ENCODE measurements at places on chromosomes 13 and 19. TPM values are rescaled to one million over a fixed set of nuclear protein-coding genes. Genes with fewer than 3 reads are reported as not detected.
A peak's percentile ranks its signal among the peaks of the same experiment; 100 is the strongest.

Gene CBARP
- total RNA-seq = 23.8 TPM

DNA sequence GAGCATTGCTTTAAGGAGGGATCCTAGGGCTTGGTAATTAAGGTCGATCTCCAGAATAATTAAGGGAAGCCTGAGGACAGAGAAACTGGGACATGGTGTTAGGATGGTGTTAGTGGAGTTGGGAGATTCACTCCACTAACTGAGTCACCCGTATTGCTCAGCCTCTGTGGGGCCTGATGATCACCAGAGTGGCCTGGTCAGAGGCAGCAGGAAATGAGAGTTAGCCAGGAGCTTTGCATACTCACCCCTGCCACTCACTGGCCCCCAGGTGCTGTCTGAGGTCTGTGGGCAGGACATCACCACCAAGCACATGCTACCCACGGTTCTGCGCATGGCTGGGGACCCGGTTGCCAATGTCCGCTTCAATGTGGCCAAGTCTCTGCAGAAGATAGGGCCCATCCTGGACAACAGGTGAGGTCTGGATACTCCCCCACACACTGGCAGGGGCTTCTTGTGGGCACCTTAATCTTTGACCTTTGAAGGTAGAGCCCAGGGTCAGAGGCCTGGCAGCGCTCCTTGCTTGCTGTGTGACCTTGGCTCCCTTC, 32.1 kb downstream of the PPP2R1A start:
- no peak for DNase-seq

GRCh38 chr13:103066781-103067345, 646 bp upstream of the SLC10A2 start:
- no peak for DNase-seq

Gene TNFRSF19
- 1.1 TPM for total RNA-seq

GRCh38 chr19:32363175-32363574, 17.8 kb downstream of the ZNF507 start:
- no peak for DNase-seq

Gene CYP2A7
- not detected for total RNA-seq

- DNase-seq = no peak
Measured at GRCh38 chr13:27408074-27408473, 16.3 kb upstream of the GTF3A start.

Gene CYP4F8
- not detected for total RNA-seq

GRCh38 chr19:16089010-16089846, 12.9 kb downstream of the TPM4 start:
- no peak for DNase-seq

DNA sequence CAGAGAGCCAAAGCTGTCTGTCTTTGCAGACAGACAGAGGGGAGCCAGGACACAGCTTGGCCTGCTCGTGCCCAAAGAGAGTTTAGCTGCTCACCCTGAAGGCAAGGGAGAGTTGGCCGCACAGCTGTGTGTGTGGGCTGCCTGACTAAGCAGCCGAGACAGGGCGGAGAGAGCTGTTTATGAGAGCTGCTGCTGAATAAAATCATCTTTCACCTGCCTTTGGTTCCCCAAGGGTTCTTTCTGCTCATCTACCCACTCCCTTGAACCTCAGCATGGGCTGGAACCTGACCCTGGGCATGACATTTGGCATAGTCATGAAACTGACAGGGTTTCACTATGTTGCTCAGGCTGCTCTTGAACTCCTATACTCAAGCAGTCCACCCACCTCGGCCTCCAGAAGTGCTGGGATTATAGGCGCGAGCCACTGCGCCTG, 98.2 kb downstream of the RBM26 start:
- no peak for DNase-seq

Gene ZNF850
- 1.4 TPM for total RNA-seq

Gene ZNF576
- 11.2 TPM for total RNA-seq

Gene ZNF525
- 10.2 TPM for total RNA-seq

- DNase-seq = no peak
Measured at GRCh38 chr13:39783051-39783450, 127.6 kb downstream of the COG6 start.

Gene IL4I1
- total RNA-seq = 0.71 TPM

Gene ZNF563
- total RNA-seq = not detected

DNA sequence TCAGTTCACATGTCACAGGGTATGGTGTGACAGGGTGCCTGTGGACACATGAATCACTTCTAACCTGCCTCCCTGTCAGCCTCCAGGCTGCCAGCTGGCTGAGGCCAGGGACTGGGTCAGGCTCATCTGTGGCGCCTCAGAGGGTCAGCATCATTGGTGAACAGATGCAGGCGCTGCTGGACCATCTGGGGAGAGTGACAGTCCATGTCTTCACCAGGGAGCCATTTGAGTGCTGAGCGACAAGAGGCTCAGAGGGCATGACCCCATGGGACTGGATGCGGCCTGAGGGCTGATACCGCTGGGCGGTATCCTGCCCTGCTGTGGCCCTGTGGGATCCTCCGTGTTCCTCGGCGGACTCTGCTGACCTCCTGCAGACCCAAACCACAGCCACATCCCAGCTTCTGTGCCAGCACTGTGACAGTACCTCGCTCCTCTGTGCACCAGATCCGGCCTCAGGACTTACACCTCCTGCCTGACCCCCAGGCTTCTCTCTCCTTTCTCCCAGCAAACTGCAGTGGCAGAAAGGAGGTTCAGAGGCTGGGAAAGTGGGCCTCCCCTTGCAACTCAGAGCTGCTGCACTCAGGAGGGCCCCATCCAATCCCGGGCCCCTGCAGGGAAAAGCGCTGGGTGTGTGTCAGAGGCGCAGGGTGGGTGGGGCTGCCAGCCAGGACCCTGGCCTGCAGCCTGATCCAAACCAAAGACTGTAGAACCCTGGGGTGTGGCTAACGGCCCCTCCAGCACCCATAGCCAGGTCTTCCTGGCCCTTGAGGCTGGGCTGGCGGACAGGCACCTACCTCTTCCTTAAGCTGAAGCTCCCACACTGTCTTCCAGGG, 10.2 kb downstream of the ACTMAP start:
- DNase-seq = no peak

Gene MATK
- not detected for total RNA-seq

Gene VSTM2B
- not detected for total RNA-seq

Gene MEIOSIN
- total RNA-seq = 2.1 TPM

GRCh38 chr19:19532806-19533701, 4.3 kb downstream of the YJEFN3 start:
- DNase-seq = no peak

- DNase-seq = no peak
Measured at GRCh38 chr19:30092721-30093569, 150.9 kb downstream of the URI1 start.

Gene PRR19
- total RNA-seq = 0.93 TPM

DNA sequence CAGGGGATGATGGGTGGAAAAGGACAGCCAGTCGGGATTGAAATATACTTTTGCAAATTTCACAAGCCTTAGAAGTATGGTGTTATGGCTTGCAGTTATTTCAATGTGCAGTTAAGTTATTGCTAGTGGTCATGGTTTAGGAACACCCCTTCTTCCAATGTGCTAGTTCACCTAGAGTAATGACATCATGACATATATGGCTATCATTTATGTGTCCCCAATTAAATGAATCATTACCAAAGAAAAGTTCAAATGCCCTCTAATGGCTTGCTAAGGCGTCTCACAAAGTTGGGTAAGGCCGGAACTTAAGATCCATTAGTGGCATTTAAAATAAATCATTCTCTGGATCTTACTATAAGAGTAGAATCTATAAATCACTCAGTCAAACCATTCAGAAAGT, 271.6 kb downstream of the SPRY2 start:
- no peak for DNase-seq

- DNase-seq = peak; percentile 80
Measured at GRCh38 chr19:41785653-41786052, 10.7 kb upstream of the CEACAM3 start.

DNA sequence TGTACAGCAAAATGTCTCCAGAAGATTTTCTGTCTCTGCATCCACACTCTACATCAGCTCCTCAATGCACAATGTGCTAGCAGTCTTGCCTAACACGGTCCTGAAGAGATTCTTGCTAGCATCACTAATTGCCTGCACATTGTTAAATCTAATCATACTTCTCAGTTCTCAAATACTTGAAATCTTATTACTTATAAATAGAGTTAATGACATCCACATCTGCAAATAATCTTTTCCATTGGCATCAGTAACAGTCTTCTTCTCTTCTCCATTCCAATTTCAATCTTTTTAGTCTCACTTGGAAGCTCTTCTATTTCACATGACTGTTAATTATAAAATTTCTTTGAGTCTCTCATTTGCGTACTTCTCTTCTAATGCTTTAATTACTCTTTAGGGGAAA, 630.5 kb upstream of the SLITRK6 start:
- no peak for DNase-seq

Gene ZNF527
- 2.0 TPM for total RNA-seq

Gene LRRC8E
- 18.1 TPM for total RNA-seq

Gene CYTH2
- 75.3 TPM for total RNA-seq

Gene HSD11B1L
- total RNA-seq = 6.0 TPM

Gene PSG6
- total RNA-seq = not detected

Gene ZNF541
- not detected for total RNA-seq

Gene USHBP1
- 0.15 TPM for total RNA-seq

DNA sequence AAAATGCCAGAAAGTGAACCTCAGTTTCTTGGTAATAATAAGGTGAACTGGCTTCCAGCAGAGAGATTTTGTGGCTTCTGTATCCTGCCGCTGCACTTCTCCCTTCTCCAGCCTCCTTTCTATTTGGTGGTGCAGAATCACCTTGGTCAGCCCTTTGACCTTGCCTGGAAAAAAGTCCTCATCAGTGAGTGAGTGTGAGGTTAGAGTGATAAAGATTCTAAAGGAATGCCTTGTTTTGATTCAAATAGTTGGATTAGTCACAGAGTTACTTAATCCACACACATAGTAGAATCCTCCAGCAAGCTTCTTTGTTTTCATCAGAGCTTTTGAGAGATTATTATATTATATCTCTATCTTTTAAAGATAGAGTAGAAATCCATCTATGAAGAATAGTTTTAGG, 140.9 kb downstream of the KCNRG start:
- no peak for DNase-seq

Gene ZNF283
- 7.6 TPM for total RNA-seq

Gene CGB2
- total RNA-seq = 5.0 TPM

DNA sequence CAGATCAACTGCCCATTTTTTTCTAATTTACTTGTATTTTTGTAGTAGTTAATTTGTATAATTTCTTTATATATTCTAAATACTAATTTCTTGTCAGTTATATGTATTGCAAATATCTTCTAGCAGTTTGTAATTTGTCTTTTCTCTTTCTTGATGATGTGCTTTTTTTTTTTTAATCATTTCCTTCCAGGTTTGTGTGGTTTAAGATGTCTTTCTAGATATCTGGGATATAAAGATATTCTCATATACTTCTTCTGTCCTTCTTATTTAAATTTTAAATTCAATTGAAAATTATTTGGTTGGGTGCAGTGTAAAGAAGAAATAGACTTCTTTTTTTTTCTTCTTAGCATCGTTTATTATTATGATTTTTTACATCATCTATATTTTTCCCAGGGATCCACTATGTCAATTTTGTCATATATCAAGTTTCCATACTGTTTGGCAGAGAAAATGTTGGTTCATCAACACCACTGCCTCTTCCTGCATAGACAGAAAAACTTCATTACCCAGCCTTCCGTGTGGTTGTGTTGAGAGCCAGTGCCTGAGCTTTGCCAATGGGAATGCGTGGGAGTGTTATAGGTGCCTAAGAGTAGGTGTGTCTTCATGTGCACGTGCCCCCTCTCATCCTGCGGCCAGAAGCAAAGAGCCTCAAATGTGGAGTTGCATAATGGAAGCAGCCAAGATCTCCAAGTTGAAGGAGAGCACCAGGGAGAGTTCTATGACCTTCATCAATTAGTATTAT, 15.8 kb downstream of the CPB2 start:
- DNase-seq = no peak

Gene MIR17HG
- total RNA-seq = 10.3 TPM

Gene ICAM4
- total RNA-seq = not detected

GRCh38 chr19:35533201-35533821, at the start of gene GAPDHS:
Gene GAPDHS (plus strand): TSS chr19:35533456. CDS start chr19:35533528, 72 bp downstream.
- DNase-seq = no peak

DNA sequence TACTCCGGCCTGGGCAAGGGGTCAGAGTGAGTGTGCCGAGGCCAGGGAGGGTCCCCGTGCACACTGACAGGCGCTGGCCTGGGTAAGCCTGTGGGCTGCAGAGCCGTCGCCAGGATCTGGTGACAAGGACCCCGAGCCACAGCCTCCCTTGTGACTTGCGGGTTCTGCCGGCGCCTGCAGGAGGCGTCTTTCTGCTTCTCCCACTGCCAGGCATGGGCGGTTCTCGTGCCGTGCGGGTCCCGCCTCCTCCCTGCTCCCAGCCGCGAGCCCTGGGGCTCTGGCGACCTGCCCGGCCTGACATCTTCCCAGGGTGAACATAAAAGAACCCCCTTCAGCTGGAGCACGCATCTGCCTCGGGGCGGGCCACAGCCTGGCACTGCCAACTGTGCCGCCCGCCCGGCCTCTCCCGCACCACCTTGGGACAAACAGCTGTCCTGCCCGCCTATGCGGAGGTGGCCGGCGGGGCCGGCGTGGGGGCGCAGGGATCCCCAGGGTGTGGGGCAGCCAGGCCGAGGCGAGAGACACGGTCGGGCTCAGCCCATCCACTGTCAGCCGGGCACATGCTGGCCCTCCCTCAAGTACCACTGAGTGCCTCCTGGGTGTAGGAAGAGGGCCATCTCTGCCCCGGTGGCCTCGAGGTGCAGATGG, 1.5 kb upstream of the HCN2 start:
- peak; percentile 69 for DNase-seq

DNA sequence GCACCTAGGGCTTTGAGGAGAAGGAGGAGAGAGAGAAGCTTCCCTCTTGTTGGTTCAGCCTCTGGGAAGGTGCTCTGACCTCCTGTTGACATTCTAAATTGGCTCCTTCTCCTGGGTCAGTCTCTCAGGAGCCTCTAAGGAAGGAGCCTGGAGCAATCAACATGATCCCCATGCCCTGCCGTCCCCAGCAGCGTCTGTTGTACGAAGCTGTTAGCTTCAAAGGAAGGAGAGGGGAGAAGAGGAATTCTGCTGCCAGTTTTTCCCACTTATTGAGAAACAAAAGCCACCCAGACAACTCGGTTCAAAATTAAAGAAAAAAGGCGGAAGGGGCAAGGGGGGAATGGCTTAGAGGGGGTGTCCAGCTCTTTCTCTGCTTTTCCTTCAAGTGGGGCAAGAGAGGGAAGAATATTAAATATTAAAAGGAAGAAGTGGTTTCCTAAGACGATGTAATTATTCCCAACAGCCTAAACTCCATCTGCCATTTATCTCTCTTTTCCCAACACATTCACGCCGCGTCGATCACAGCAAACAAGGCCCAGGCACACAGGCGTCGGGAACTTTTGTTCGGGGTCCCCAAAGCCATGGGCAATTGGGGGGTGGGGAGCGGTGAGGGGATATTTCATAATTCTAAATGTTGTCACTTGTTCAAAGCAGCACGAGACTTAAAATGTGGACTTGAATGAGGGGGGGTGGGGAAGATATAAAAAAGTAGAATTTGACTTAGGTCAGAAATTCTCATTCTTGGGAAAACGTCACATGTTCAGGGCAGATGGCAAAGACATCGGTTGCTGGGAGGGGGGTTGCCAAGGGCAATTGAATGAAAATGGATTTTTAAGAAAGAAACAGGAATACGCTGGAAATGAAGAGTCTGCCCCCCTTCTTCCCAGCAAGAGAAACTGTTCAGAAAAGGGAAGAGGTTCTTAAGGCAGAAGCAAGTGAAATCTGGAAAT, 116.8 kb upstream of the CACNA1A start:
- no peak for DNase-seq

Gene ONECUT3
- 22.1 TPM for total RNA-seq

Measured in HCT116 (cell line).